ENCODE measurements at places on chromosomes 4 and X.

- no peak for DNase-seq
Observed at GRCh38 chr4:157564218-157564617, 343.7 kb downstream of the GRIA2 start.

DNA sequence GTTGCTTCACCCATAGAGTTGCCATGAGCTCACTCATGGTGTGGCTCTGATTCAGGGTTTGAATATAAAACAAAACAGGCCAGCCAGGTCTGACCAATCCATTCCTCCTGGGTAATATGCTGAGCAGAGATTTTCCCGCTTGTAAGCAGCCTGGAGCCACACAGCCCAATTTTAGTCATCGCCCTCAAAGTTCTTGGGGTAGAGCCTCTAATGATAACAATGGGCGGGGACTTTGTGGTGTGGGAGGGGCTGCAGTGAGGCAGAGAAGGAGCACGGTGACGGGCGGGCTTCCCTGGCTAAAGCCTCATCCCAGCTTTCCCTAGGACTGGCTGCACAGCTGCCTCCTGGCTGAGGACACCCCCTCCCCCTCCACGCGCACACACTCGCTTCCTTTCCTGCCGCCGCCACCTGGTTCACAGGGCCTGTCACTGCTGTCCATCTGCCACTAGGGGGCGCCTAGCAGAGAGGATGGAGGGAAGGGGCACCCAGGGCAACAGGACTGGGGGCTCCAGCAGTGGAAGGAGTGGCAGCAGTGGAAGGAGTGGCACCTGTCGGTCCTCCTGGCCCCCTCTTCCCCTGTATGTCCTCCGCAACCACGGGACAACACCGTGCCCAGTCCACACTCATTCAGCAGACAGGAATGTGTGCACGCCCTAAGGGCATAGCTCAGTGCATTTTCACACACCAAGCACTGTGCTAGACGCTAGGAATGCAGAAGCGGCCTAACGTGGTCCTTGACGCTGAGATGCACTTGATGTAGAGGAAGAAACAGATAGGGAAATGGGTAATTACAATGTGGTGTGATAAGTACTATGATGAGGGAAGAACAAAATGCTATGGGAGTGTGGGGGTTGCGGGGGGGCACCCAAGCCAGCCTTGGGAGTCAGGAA lies 26.8 kb downstream of the PRPS1 start:
- no peak for DNase-seq

- DNase-seq, result no peak
Observed at GRCh38 chrX:132393085-132393484, 95.8 kb downstream of the MBNL3 start.

- DNase-seq, result no peak
Observed at GRCh38 chr4:188661502-188661901, 522.3 kb downstream of the TRIML1 start.

GRCh38 chrX:101417981-101418841 lies 10.2 kb downstream of the HNRNPH2 start:
- DNase-seq, result no peak

- DNase-seq, result no peak
Observed at GRCh38 chr4:74235135-74235534, 73.1 kb upstream of the EPGN start.

DNA sequence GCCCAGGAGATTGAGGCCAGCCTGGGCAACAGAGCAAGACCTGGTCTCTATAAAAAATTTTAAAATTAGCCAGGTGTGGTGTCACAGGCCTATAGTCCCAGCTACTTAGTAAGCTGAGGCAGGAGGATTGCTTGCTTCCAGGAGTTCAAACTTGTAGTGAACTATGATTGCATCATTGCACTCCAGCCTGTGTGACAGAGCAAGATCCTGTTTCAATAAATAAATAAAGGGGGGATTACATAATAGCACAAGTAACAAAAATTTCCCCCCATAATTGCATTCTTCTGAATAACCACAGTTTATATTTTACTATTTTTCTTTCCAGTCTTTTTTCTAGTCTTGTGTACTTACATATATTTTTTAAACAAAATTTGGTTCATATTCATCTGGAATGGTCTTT lies 135.6 kb downstream of the CHIC2 start:
- DNase-seq, result no peak

- no peak for DNase-seq
Observed at GRCh38 chr4:41177016-41177415, 37.3 kb downstream of the APBB2 start.

GRCh38 chr4:136241221-136241986 lies 1290.9 kb downstream of the PCDH18 start:
- no peak for DNase-seq
